ENCODE measurements at places on chromosomes 4 and X.

DNA sequence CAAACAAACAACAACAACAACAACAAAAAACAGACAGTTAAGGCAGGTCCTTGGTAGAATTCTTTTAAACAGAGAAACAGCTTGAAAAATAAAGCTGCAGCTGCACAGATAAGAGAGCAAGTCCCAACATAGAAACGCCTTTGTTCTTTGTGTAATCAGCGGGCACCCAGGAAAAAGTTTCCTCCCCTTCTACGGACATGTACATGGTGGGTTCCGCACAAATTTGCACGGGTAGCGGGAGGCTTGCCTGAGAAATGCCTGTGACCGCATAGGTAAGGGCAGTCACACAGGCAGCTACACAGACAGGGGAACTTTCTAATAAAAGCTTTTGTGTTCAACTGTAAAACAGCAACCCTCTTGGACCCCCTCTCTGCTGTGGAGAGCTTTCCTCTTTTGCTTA, 25.7 kb upstream of the CT47A1 start:
- DNase-seq: no peak

GRCh38 chrX:136395271-136395670, 92.5 kb upstream of the BRS3 start:
- DNase-seq: peak; percentile 32

DNA sequence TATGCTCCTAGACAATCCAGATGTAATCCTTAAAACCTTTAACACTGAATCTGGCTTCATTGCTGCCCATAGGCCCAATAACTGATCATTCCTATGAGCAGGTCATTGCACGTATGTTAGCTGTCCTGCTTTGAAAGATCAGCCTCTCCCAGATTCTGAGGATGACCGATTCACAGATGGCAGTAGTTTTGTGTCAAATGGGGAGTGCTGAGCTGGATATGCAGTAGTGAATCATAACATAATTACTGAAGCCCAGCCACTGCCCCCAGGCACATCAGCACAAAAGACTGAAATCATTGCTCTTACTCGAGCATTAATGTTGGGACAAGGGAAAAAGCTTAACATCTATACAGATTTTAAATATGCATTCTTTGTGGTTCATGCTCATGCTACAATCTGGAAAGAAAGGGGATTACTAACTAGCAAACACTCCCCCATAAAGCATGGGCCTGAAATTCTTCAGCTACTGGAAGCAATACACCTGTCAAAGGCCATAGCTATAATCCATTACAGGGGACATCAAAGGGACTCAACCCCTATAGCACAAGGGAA, 16.4 kb upstream of the ZNF280C start:
- no peak for DNase-seq

- no peak for DNase-seq
Measured at GRCh38 chrX:9440116-9440844, 24.6 kb upstream of the TBL1X start.

DNA sequence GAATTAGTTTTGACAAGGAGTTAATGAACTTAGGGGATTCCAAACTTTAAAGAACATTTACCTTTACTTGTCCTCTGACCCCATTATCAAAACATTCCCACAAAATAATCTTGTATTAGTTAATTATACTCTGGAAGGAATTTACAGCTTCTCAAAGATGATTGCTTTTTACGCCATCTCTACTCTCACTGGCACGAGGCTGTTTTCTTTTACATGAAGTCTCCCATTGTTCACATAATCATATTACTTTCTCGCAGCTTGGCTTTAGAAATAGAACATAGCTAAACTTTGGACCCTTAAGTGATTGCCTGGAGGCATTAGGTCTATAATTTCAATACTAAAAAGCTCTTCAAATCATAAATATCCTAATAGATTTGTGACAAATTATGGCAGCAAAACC, 592.9 kb downstream of the TRIML1 start:
- DNase-seq: no peak

- no peak for DNase-seq
Measured at GRCh38 chr4:6909970-6910339, 329 bp downstream of the TBC1D14 start.

GRCh38 chr4:168177546-168178149, 85.3 kb downstream of the ANXA10 start:
- no peak for DNase-seq

- peak; percentile 36 for DNase-seq
Measured at GRCh38 chr4:98261405-98262291, 464 bp downstream of the RAP1GDS1 start.

Data from HS-5 (cell line).